ENCODE measurements at places on chromosomes 3 and 15.

GRCh38 chr3:127585813-127586413, 4.6 kb downstream of the TPRA1 start:
- no peak for DNase-seq

DNA sequence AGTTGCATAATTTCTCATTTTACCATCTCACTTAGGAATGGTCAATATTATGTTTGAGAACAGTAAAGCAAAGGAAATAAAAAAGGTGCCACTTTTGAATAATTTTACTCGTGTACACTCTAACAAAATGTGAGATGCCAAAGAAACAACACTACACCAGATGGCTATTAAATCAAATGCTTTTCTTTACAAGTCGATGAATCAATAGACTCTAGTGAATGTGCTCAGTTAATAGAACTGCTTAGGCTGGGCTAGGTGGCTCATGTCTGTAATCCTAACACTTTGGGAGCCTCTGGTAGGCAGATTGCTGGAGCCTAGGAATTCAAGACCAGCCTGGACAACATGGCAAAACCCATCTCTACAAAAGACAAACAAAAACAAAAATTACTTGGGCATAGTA, 87.9 kb downstream of the ZNF609 start:
- DNase-seq: no peak

GRCh38 chr15:79064496-79064895, 26.1 kb downstream of the RASGRF1 start:
- DNase-seq: no peak

- no peak for DNase-seq
Measured at GRCh38 chr15:67806536-67806935, 18.8 kb upstream of the SKOR1 start.

DNA sequence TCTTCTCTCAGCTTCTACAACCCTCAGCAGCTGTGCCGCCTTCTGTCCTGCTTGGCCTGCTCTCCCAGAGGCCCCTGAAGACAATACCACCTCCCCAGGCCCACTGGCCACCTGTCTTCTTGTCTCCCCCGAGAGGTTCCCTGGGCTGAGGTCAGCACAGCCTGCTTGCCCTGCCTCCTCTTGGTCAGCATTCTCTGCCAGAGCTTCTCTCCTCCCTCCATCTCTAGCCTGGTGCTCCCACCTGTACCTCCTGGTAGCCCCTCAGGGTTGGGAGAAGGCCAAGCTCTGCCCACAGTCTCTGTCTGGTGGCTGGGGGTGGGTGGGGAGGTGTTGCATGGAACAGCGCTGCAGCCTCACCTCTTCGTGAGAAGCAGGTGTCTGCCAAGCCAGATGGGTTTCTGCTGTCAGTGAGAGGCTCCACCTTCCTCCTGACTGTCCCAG, 5.6 kb upstream of the ISLR start:
- no peak for DNase-seq

DNA sequence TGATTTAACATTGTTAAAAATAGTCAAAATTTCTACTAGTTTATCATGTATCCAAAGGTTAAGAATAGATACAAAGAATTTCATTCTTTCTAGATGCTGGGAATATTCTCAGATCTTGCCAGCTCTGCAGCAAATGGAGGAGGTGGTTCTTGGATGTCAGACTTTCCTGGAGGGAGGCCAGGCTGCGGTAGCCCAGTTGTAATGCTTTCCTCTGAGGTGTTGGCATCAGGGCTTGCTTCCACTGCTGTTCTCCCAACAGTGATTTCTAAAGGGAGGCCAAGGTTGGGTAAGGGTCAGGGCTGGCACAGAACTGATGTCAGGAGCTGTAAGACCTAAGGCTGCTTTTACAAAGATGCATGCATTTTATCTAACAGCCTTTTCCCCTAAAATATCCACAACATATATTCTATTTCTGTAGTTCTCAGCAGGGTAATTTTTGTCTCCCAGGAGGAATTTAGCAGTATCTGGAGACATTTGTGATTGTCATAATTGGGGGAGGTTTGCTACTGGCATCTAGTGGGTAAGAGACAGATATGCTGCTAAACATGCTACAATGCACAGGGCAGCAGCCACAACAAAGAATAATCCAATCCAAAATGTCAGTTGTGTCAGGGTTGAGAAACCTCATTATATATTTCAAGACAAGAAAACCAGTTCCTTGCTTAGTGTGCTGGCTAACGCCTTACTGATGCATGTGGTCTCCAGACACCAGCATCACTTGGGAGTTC, 42.0 kb upstream of the SPTSSB start:
- no peak for DNase-seq

GRCh38 chr15:36748366-36749115, 169.1 kb downstream of the CDIN1 start:
- DNase-seq: no peak

- no peak for DNase-seq
Measured at GRCh38 chr3:10366651-10367101, 45.8 kb upstream of the SEC13 start.

DNA sequence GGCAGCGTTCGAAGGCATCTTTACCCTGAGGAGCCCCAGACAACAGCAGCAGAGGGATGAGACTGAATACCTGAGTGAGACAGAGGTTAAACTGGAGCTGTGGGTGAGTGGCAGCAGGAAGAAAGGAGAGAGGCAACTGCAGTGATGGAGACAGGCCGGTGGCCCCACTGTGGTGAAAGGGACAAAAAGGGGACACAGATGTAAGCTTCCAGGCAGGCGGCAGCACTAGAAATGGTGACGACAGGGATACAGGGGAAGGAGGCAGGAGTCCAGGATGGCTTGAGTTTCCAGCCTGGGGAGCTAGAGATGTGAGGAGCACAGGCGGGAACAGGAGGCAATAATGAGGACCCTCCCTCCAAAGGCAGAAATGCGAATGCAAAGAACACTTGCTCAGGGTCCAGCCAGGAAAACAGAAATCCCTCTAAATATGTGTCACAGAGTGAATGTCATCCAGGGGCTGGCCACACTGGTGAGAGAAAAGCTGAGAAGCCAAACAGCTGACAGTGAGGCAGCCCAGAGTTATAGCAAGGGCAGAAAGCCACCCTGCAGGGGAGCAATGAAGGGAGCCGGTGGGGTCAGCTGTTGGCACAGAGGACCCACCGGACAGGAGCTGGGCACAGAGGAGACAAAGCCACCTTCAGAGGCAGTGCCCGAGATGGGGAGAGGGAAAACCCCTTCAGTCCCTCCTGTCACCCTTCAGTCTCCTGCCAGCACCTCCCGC, 70.1 kb downstream of the TBC1D2B start:
- DNase-seq: no peak

- no peak for DNase-seq
Measured at GRCh38 chr3:17844236-17844635, 101.8 kb upstream of the TBC1D5 start.

GRCh38 chr3:60574046-60574769, 677.0 kb downstream of the FHIT start:
- no peak for DNase-seq

- no peak for DNase-seq
Measured at GRCh38 chr15:80464951-80465625, 60.9 kb downstream of the ARNT2 start.

DNA sequence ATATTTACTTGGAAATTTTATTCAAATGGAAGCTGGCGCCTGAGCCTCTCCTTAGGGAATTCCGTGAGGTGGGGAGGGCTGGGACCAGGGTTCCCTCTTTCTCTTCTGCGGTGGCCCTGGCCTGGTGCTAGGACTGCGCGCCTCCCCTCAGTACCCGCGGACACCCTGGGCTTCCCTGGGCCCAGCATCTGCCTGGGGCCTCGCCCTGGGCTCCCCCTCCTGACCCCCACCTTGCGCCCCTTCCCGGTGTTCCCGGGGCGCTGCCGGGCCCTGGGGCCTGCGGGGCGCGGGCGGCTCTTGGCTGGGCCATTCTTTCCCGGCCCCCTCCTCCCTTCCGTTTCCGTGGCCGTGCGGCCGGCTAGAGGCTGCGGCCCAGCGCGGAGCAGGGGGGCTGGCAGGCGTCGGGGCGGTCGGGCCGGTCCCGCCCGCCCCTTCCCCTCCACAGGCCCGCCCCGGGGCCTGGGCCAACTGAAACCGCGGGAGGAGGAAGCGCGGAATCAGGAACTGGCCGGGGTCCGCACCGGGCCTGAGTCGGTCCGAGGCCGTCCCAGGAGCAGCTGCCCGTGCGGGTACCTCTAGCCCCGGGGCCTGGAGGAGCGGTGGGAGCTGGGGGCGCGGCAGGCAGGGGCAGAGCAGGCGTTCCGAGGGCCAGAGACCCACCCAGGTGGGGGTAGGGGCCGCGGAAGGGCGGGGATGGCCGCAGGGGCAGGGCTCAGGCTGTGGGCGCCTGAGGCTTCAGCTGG, at the start of gene FES:
Gene FES (plus strand): TSS at position 529 of the 743 bp plus-strand sequence. CDS start 542 bp downstream, outside the sequence.
- no peak for DNase-seq

DNA sequence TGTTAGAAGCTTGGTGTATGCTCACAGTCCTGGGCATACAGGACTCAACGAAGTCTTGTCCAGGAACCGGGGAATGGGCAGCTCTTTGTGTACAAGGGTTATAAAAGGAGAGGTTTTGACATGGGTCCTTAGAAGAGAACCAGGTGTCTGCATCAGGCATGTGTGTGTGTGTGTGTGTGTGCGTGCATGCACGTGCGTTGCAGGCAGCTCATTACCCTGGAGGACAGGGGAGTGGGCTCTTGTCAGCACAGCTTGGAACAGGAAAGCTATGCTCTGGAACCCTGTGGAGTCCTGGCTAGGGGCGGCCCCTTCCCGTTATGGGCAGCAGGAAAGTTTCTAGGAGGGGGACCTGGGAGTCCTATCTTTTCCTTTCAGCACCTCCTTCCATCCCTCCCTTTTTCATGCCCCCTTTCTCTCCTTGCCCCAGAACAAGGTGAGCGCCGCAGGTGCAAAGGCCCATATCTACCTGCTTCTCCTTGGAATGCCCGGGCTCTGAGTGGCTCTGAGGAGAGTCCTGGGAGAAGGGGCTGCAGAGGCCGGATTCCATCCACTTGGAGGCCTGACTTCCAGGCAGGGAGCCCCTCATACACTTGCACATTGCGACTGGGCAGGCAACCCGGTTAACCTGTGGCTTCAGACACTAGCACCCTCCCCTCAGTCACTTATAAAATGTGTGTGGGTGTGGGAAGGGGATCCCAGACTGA, 33.9 kb upstream of the LCTL start:
- no peak for DNase-seq

DNA sequence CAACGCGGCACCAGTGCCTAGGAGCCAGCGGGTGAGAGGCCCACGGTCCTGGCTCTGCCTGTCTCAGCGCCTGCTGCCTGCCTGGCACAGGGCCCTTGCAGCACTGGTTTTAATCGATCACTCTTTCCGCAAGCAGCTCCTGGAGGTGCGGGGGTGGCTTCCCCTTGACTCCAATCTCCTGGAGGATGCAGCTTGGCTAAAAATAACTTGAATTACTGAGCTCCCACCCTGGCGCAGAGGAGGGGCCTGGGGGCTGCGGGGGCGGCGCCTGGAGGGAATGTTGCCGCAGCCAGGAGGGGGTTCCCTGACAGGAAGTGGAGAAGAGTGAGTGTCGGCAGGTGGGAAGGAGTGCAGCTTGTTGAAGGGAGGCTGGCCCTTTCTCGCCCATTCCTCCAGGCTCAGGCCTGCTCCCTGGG, 9.9 kb upstream of the RPL29 start:
- no peak for DNase-seq

DNA sequence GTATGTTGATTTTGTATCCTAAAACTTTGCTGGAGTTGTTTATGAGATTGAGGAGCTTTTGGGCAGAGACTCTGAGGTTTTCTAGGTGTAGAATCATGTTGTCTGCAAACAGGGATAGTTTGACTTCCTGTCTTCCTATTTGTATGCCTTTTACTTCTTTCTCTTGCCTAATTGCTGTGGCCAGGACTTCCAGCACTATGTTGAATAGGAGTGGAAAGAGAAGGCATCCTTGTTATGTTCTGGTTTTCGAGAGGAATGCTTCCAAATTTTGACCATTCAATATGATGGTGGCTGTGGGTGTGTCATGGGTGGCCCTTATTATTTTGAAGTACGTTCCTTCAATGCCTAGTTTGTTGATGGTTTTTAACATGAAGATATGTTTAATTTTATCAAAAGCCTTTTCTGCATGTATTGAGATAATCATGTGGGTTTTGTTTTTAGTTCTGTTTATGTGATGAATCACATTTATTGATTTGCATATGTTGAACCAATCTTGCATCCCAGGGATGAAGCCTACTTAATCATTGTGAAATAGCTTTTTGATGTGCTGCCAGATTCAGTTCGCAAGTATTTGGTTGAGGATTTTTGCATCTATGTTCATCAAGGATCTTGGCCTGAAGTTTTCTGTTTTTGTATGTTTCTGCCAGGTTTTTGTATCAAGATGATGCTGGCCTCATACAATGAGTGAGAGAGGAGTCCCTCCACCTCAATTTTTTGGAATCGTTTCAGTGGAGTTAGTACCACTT, 188.1 kb downstream of the MINAR1 start:
- DNase-seq: no peak

Measured in central memory CD4-positive, alpha-beta T cell (primary cell).